ENCODE measurements at places on chromosomes 11 and 22. TPM values are rescaled to one million over a fixed set of nuclear protein-coding genes. Genes with fewer than 3 reads are reported as not detected.

TSKU gene
- 100 TPM for total RNA-seq

C1QTNF4 gene
- 2.8 TPM for total RNA-seq

OR51B2 gene
- not detected for total RNA-seq

APOC3 gene
- not detected for total RNA-seq

DHCR7 gene
- 17.6 TPM for total RNA-seq

UBQLN3 gene
- total RNA-seq = 0.63 TPM

SPINDOC gene
- 14.8 TPM for total RNA-seq

ZNF215 gene
- total RNA-seq = 1.8 TPM
